ENCODE measurements at places on chromosomes 7 and 10. TPM values are rescaled to one million over a fixed set of nuclear protein-coding genes. Genes with fewer than 3 reads are reported as not detected.

The TRIM50 gene
- 0.17 TPM for total RNA-seq

The COL17A1 gene
- total RNA-seq = 0.12 TPM

The TCERG1L gene
- total RNA-seq = not detected

The TMEM26 gene
- total RNA-seq = 0.43 TPM

The LAMB4 gene
- not detected for total RNA-seq

The STEAP1B gene
- total RNA-seq = 0.67 TPM

The LAMB1 gene
- total RNA-seq = 42.1 TPM

The PAX4 gene
- total RNA-seq = not detected

The VGF gene
- total RNA-seq = not detected

The STEAP4 gene
- total RNA-seq = 48.2 TPM

The PKD1L1 gene
- total RNA-seq = 0.97 TPM

The IDI2 gene
- total RNA-seq = not detected

The CPA5 gene
- total RNA-seq = not detected

The ADRB1 gene
- 46.3 TPM for total RNA-seq

The DNAH11 gene
- 6.4 TPM for total RNA-seq

The SUGCT gene
- 10.3 TPM for total RNA-seq

The RELN gene
- total RNA-seq = 1.2 TPM
